T-cell (primary cell): ENCODE measurements at places on chromosomes 13 and 19.
A peak's percentile ranks its signal among the peaks of the same experiment; 100 is the strongest.

DNA sequence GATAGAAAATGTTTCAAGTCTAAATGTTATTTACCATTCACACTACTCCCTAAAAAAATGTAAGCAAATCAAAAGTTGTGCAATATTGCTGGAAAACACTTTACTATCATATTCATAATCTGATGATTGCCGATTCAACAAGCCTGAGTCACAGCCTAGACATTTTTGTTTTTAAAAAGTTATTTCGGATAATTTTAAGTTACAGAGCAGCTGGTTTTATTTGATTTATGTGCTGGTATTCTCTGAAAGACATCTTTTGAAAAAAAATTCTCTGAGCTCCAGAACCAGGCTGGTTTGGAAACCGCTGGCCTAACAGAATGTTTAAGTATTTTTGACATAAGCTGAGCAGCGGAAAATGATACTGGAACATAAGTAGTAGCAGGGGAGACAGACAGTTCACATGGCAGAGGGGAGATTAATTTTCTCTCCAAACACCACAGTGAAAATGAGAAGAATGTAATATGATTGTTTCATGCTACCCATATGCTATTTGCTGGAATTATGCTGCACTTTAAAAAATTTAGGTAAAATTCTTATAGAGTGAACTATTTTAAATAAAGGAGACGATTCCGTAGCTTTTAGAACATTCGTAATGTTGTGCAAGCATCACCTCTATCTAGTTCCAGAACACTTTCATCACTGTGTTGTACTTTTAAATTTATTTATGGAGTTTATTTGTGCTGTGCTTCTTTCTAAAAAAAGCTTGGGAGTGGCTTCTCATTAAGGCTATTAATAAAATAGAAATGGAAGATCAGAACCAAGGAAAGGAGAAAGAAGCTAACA, 36.1 kb downstream of the TBC1D4 start:
- DNase-seq, result no peak

- no peak for DNase-seq
These were observed 328.6 kb downstream of the SUCLA2 start for GRCh38 chr13:47672245-47673008.

DNA sequence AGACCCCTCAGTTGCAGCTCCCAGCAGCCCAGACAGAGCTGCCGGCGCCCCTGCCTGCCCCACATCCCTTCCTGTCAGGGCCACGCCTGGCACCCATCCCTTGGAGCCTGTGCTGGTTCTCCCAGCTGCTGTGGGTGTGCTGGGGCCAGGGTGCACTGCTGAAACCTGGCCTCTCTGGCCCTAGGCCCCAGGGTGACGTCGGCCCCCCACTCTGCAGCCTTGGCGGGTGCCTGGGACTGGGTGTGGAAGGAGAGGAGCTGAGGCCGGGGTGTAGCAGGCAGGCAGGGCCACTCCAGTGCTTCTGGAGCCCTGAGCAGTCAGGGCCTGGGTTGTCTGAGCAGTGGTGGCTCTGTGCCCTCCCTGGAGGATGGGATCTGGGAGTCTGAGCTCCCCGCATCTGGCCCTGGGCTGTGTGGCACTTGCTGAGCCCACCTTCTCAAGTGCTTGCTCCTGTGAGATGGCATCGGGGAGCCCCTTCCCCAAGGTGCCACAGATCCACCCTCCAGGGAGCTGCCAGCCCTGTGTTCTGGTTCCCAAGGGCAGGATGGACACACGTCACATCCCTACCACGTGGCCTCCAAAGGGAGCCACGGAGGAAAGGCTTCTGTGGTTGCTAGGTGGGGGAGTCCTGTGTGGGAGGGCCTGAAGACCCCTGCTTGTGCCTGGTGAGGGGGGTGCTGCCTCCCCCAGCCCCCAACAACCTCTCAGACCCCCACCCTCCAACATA, 5.2 kb downstream of the PLEKHJ1 start:
- no peak for DNase-seq

- no peak for DNase-seq
These were observed 738 bp downstream of the DMWD start for GRCh38 chr19:45791744-45792469.

DNA sequence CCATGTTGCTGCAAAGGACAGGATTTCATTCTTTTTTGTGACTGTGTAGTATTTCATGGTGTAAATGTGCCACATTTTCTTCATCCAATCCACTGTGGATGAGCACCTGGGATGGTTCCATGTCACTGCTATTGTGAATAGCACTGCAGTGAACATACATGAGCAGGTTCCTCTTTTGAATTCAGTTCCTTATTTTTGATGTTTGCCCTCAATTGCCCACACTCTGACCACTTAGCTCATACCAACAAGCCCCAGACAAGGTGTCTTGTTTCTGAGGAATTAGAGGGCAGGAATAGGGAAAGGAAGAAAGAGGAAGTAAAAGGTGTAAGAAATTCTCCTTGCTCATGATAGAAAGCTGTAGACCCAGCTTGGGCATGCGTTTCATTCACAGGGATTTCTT, 244.2 kb upstream of the ZNF507 start:
- DNase-seq, result no peak

DNA sequence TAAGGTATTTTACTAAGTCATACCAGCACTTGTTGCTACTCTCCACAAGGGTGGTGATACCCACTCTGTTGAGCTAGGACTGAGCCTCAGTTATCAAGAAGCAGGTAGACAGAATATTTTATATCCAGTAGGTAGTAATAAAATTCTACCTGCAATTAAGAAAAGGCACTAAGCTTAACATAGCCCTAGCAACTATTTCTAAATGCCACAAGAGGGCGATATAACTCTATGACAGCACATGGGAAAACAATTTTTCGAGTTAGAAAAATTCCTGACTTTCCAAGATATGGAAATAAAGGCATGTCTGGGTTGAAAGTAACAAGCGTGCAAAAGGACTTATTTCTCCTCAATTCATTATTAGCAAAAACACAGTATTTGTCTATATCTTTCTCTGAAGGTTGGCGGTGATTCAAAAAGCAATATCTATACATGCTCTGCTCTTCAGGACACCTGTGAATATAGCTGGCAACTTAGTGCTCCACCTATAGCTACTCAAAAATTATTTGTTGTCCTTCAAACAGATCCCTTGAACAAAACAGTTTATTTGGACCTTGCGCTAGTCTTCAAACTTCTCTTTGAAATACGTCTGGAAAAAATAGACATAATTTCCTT, 14.7 kb downstream of the CCDC169 start:
- no peak for DNase-seq

- DNase-seq, result no peak
These were observed 5.3 kb downstream of the USHBP1 start for GRCh38 chr19:17259118-17259780.

DNA sequence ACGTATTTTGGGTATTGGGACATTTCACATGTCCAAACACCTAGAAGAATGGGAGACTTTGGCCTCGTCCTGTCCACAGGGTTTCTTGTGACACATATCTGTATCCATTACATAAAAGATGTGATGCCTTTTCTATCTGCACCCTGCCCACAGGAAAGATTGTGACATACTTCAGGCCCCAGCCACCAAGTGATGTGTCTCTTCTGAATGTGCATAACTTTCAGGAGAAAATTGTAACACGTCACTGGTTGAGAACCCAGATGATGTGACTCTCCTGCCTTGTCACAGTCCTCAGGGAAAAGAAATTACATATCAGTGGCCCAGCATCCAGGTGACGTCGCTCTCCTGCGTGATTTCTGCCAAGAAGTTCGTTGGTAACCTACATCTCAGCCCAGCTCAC, 21.0 kb upstream of the ZNF681 start:
- DNase-seq, result no peak

DNA sequence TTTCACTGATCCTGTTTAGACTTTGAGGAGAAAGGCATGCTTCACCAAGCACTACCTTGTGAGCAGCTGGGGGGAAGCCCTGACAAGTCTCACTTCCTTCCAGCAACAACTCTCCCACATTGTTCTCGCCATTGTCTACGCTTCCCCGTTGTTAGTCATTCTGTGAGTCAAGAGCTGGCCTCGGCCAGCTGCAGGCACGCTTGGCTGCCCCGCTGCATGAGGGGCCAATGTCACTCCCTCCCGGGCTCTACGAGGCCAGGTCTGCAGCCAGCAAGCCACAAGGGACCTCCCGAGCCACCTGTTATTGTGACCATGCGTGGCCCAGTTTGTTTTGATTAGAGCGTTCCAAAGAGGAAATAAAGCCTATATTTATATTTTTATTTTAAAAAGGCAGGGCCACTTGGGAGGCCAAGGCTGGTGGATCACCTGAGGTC, 220.9 kb downstream of the FOXO1 start:
- no peak for DNase-seq

- no peak for DNase-seq
These were observed 2723.9 kb downstream of the PCDH9 start for GRCh38 chr13:64506246-64506645.

GRCh38 chr19:17235300-17235970, 9.4 kb downstream of the OCEL1 start:
- DNase-seq, result peak; percentile 74

DNA sequence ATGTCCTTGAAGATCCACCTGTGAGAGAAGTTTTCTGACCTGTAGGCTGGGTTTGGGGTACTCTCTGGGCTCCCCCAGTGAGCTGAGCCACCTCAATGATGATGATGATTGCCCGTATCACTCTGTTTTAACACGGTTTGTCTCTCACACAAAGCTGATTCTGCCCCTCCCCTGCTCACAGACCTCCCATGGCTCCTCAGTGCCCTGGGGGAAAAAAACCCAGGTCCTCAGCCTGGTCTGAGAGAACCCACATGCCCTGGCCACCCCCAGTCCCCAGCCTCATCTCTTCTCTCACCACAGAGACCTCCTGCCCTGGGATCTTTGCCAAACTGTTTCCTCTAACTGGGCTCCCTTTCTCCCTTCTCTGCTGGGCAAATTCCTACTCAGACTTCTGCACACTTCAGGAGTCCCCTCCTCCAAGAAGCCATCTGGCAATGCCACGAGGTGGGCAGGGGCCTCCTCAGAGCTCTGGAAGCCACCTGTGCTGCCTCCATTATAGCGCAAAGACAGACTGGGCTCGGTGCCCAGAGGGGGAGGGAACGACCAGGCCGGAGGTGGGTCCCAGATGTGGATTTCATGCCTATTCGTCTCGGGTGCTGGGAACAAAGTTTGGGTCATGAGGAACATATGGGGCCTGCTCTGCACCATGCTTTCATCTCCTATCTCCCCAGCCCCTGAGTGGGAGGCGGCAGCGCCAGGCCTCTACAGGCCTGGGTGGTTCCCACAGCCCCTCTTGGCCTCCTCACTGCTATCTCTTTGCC, 8.5 kb upstream of the CA11 start:
- no peak for DNase-seq

GRCh38 chr19:3725640-3726310, 17.6 kb downstream of the TJP3 start:
- no peak for DNase-seq

- DNase-seq, result no peak
These were observed 22.6 kb downstream of the KLHL26 start for GRCh38 chr19:18659281-18660050.

GRCh38 chr13:85009447-85009846, 789.8 kb downstream of the SLITRK6 start:
- DNase-seq, result no peak

DNA sequence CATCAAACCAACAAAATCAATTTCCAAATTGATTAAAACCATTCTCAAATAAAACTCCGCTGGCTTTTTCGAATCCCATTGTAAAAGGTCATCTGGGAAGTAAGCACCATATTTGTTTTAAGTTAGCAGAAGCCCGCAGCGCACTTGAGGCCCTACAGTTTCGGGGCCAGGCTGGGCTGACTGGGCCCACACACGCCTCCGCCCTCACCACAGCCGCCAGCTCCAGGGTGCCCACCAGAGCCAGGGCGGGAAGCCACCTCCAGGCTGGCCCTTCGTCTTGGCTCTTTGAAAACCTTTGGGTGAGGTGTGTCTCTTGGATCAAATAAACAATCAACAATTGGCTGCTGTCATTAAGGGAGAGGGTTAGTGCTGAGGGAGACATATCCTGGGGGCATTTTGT, 133.3 kb downstream of the SOX1 start:
- DNase-seq, result no peak

- no peak for DNase-seq
These were observed 77.9 kb downstream of the ZNF536 start for GRCh38 chr19:30450100-30450499.

DNA sequence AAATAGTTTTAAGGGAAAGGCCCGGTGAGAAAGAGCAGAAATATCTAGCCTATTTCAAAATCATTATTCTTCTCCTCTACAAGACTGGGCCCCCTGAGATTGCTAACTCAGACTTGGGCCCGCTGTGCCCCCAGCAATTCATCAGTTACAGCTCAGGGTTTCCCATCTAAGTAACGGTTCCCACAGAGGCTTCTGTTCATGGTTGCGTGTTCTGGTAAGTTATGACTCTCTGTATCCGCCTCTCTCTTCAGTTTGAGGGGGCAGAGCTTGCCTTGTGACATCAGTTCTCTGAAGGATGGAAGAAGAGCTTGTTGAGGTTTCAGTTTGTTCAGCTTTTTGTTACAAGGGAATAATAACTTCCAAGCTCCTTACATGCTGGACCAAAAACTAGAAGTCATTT, 11.6 kb downstream of the ZNF57 start:
- DNase-seq, result no peak

GRCh38 chr13:39401046-39401705, 201.8 kb downstream of the LHFPL6 start:
- no peak for DNase-seq

DNA sequence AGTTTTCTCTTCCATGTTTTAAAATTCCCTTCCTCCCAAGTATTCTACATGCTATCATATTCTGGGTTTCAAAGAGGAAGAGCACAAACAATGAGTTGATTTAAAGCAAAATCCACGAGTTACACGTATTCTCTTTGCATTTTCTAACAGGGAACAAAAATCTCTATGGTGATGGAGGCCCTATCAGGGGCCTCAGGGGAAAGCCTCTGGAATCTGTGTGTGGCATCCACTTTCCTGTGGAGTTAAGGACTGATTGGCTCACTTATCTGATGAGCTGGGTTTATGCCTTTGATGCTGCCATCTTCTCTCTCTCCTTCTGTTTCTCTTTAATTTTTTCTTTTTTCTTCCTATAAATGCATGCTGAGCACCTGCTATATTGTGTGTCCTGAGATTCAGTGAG, 14.8 kb downstream of the OLFM4 start:
- DNase-seq, result no peak

DNA sequence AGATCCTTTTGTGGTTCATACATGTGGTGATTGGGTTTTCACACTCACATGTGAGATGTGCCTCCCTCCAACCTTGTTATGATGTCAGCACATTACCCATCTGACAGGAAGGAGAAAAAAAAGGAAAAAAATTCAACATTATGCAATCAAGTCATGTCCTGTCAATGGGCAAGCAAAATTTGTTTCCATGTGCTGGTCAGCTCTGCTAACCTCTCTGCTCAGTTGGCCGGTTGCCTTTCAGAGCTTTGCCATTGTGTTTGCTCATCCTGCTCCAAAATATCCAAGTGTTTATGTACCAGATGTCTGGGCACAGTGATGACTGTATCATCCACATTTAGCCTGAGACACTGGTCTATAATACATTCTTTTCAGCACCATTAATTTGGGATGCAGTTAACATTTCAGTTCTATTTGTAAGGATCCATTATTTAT, 27.0 kb upstream of the METTL21C start:
- DNase-seq, result no peak

GRCh38 chr13:54950546-54950945, 1921.9 kb downstream of the OLFM4 start:
- DNase-seq, result no peak
